ENCODE measurements at places on chromosomes 4 and X.

DNA sequence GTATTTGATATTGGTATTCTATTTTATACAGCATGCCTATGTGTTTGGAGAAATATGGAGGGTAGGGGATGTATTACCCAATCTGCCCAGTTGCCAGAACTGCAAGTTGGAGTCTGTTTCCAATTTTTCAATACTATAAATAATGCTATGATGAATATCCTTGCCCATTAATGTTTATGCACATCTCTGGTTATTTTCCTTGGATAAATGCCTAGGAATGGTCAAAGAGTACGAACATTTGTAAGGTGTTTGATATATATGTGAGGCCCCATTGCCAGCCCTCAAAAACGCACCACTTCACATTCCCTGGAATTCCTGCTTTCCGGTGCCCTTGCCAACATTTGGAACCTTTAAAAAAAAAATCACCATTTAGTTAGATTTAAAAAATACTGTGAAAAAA is 34.3 kb downstream of the CLDN34 start:
- no peak for DNase-seq

GRCh38 chrX:101452056-101452455 is 33.2 kb upstream of the ARMCX4 start:
- peak; percentile 39 for DNase-seq

DNA sequence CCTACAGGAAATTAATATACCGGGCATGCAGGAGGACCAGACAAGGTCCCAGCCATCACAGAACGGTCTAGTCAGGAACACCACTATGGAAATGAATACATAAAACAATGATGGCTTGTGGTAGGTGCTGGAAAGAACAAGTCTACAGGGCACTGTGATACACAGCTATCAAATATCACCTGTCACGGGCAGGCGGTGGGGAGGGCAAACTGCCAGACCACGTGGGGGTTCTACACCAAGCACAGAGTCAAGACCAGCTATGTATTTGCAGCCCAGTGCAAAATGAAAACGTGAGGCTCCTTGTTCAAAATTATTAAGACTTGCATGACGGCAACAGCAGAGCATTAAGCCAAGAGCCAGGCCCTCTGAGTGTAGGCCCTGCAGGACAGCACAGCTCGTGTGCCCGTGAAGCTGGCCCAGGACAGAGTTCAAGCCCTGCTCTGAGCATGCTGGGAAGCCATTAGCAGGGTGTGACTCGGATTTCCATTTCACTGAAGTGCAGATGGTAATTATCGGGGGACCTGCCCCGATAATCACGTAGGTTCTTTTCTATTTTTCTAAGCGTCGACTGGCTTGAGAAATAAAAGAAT is 83.6 kb downstream of the JAKMIP1 start:
- no peak for DNase-seq

DNA sequence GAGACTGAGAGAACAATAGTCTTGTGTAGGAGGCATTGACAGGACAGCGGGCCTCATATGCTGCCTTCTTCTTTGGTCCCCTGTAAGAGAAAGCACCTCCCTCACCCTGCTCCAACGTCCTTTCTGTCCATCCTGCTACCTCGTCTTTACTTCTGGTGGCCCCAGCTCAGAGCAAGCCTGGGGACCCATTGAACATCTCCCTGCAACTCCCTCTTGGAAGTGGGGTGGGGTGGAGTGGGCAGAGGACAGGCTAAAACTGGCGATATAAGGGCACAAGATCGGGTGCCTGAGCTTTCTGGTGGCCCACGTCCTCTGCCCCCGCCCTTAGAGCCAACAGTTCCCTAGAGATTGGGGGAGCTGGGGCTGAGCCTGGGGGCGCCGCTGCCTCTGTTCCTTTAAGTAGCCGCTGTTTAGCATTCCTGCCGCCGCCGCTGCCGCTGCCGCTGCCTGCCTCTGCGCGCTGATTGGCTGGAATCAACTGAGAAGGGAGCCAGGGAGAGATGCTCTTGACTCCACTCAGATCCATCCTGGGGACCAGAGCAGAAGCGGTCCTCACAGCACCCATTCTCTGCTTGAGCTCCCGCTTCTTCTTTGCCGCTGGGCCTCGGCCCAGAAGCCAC is at the start of gene DLG3:
TSS of gene DLG3 (plus strand) at position 510 of the 620 bp plus-strand sequence. CDS start 367 bp downstream, outside the sequence.
- no peak for DNase-seq

- peak; percentile 21 for DNase-seq
These were observed 251.6 kb downstream of the USP46 start for GRCh38 chr4:52407545-52407944.

GRCh38 chrX:64698317-64698716 is 277.9 kb downstream of the ZC4H2 start:
- no peak for DNase-seq

DNA sequence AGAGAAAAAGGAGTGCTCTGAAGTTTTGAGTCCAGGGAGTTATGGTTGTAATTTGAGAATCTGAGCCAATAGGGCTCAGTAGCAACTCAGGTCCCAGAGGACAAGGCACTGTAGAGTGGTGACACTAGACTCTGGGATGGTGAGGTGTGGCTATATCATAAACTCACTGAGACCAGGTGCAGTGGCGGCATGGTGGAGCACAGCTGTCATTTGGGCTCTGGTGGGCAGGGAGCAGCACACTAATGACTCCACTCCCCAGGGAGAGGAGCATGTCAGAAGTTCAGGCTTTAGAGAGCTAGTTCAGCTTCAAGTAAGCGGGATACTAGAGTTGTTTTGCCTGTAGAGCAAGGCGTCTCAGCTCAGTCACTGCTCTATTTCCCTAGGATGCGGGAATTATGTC is 165.4 kb upstream of the USP38 start:
- DNase-seq = no peak

- no peak for DNase-seq
These were observed 92.7 kb downstream of the SCD5 start for GRCh38 chr4:82705928-82706300.

DNA sequence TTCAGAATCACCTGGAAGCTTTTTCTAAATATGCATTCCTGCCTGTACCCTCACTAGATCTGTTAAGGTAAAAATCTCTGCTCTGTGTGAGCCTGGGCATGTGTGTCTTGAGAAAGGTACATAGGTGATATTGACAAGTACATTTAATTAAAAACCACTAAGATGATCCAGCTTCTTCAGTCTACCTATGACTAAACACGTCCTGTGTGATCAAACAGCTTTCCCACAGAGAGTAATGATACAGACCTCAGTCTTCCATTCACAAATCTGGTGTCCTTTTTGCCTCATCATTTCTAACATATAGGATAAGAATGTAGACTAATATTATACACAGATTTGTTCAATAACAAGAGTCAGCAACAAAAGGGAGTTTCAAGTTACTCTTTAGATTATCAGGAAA is 42.6 kb downstream of the GALNT7 start:
- DNase-seq = no peak

DNA sequence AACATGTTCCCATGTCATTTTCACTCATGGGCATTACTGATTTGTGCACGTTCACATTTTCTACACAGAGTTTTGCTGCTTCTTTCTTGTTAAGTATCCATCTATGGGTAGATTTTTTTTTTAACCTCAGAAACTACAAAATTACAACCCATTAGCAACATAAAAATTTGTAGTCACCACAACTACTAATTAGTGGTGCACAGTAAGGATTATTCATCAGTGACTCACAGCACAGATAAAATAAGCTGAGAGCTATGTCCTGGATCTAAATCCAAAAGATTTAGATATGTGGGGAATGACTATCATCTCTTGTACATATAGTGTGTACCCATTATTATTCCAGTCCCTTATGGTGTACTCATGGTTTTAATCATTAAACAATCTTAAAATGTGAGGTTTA is 19.7 kb upstream of the AMELX start:
- DNase-seq = no peak

- no peak for DNase-seq
These were observed 19.7 kb downstream of the SLAIN2 start for GRCh38 chr4:48361012-48361400.

DNA sequence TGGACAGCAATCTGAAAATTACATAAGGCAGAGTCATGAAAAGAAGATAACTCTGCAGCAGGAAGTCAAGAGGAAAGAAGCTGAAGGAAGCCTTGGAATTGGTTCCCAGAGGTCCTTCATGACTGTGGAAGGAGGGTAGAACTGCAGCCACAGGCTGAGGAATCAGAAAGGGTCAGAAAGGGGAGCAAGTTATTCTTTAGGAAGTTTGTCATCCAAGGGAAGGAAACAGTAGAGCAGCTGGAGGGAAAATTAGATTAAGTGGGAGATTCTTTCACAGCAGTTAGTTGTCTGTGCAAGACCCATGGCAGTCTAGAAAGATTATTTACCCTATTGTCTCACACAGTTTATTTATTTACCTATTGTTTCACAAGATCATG is 9.3 kb upstream of the ADH1C start:
- no peak for DNase-seq

GRCh38 chr4:27490766-27491165 is 630.1 kb downstream of the STIM2 start:
- DNase-seq = no peak

DNA sequence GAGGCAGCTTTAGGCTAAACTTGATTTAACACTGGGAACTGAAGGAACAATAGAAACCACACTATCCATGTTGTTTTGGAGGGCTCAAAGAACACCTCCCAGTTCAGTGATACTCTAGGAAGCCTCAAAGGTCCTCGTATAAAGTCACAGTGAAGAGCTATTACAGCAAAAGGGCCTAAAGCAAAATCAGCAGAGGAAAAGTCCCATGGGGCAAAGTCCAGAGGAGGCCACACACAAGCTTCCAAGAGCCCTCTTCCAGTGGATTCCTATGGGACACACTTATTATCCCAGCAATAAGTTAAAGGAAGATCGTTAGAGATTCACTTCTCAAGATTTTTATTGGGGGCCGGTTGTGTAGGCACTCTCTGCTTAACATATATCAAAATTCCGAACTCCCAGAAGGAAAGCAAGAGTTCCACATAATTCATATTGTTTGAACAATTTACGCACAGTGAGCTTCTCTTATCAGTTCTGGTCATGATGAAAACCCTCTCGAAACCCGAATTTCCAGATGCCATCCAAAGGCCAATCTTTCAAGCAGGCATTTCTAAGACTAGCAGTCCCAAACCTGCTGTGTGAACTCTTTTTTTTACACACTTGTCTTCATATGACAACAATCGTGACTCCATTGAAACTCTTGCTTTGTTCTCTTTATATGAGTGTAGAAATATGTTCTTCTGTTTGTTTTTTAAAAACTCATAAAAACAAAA is 53.7 kb downstream of the ANXA5 start:
- peak; percentile 26 for DNase-seq

DNA sequence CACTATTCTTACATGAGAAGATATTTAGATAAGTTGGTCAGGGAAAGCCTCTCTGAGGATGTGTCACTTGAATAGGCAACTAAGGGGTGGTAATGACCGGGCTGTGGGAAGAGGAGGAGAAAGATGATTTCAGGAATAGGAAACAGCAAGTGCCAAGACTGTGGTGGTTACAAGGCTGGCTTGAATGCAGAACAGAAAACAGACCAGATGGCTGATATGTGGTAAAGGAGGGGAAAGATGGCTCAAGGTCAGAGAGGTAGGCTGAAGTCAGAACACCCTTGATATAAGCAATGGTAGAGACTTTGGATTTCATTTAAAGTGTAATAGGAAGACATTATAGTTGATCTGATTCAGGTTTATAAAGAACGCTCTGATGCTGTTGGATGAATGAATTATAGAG is 15.0 kb downstream of the TLR7 start:
- DNase-seq = no peak

Measured in trophoblast cell (in vitro differentiated cells and primary cell).